ENCODE measurements at places on chromosomes 11 and 22.
A peak's percentile ranks its signal among the peaks of the same experiment; 100 is the strongest.

DNA sequence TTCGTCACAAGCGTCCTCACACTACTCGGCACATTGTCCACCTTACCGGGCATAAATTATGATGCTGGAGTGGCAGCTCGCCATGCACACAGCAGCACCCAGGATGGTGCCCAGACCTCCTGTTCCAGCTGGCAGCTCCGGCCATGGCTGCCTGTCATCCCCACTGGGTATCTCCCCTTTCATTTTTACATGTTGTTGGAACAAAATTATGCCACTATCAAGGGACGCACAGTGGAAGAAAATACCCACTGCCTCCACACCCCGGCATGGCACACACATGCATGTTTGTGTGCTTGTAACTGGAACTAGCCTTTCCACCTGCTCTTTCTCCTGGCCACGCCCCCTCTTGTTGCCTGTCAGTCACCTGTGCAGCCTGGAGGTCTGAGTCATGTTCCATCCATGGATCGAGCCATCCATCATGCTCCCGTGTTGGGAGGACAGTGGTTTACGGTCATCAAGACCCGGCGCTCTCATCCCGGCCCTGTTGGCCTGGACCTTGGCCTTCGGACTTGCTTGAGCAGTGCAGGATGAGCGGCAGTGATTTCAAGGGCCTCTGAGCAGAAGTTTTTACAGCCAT lies 1069.6 kb downstream of the BRD1 start:
- DNase-seq: no peak

DNA sequence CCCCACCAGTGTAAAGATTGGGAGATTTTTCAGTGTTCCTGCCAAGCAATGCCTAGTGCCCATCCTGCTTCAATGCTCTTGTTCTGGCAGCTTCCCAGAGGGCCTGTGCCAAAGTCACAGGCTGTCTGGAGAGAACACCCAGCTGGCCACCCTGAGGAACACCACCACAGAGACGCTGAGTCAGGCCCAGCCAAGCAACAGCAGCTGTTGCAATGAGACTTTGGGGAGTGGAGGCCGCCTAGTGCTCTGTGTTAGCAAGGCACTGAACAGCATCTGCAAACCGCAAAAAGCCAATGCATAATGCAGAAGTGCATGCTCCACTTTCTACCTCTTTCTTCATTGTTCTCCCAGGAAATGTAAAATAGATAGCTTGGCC lies 168.1 kb downstream of the NXPE2 start:
- DNase-seq: no peak

DNA sequence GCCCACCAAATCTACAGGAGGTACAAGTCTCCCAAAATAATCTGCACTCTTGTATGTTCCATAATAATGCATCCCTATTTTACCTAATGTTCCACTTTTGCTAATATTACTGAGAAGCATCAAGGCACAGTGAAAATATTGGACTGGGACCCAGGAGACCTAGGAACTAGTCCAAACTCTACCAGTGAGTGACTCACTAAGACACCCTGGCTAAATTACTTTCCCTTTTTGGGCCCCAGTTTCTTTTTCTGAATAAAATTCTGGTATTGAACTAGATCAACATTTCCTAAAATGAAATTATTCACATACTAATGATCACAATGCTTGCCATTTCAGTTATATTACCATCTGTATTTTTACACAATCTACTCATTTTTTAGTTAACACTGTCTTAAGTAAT lies 19.6 kb downstream of the THAP12 start:
- DNase-seq: no peak

DNA sequence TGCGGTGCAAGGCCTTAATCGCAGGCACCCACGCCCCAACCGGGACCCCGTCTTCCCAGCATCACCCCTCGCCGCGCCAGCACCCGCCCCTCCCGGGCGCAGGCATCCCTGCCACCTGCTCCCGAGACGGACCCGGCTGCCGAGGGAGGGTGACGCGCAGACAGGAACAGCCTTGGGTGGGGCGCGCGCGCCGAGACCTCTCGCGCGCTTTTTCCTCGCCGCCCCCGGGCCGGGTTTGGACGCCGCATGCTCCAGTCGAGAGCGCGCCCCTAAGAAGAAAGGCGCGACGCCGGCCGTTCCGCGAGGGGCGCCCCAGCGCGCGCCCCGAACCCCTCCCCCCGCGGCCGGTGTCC lies 504 bp downstream of the CFL1 start:
- peak; percentile 58 for DNase-seq

GRCh38 chr11:134049303-134049702 lies 19.6 kb upstream of the JAM3 start:
- no peak for DNase-seq

All from activated CD8-positive, alpha-beta memory T cell treated with anti-CD3 and anti-CD28 coated beads for 1 hour (primary cell).